ENCODE measurements at places on chromosomes 12 and 14.

DNA sequence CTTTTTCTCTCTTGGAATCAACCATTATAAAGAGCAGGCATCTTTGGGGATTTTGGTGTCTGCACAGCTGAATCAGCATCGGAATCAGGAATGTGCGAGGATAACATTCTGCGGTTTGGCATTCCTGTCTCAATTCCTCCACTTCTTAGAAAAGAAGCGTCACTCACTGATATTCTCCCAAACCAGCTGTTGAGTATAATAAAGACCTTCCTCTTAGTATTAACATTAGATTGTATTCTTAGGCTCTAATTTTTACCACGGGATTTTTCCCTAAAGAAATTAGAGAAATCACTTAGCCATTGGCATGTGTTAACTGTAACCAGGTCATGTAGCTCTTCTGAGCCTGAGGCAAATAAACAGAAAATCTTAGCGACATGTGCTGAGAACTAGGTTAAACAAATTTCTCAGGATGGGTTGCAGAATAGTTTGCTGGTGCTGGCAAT lies 128.7 kb downstream of the TMX1 start:
- no peak for DNase-seq

- DNase-seq, result no peak
Observed at GRCh38 chr14:89603938-89604480, 187.0 kb upstream of the FOXN3 start.

DNA sequence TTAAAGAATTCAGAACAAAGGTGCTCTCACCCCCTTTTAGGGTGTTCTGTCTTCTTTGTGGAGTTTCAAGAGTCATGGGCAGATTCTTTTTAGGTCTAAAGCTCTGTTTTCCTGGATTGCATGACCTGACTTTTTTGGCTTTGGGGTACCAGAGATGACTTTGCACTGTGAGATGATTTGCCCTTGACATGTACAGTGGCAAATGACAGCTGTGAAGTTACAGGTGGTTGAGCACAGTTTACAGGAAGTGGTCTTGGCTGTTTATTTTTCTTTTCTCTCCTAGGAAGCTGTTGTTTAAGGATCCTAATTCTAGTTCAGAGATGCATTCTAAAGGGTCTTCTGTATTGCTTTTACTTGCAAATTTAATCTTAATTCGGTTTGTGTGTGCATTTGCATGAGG lies 83.8 kb upstream of the METAP2 start:
- DNase-seq, result no peak

DNA sequence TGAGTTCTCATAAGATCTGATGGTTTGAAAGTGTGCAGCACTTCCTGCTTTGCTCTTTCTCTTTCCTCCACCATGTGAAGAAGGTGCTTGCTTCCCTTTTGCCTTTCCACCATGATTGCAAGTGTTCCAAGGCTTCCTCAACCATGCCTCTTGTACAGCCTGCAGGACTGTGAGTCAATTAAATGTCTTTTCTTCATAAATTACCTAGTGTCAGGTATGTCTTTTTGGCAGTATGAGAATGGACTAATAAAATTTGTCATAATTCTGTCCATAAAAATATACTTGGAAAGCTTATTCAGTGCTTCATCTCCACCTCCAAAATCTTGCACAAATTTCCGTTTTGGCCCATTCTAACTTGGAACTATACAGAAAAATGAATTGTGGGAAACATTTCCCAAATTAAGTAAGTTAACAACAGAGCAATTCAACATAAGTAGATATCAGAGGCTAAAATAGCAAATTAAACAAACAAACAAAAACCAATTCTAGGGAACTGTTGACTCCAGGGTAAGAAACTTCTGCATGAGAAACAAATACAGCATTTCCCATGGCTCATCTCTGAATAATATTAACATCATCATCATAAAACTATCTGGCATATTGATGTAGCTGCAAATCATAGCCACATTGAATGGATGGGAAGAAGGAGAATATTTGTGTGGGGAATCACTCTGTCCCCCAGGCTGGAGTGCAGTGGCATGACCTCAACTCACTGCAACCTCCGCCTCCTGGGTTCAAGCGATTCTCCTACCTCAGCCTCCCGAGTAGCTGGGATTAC lies 459.5 kb upstream of the FAR2 start:
- DNase-seq, result no peak

- peak; percentile 7 for DNase-seq
Observed at GRCh38 chr12:12685305-12685704, 10.7 kb downstream of the GPR19 start.

- DNase-seq, result no peak
Observed at GRCh38 chr14:36738269-36738668, 76.6 kb downstream of the PAX9 start.

- DNase-seq, result no peak
Observed at GRCh38 chr12:121718653-121719239, 6.2 kb downstream of the TMEM120B start.

GRCh38 chr12:121184984-121185889 lies 24.7 kb upstream of the P2RX4 start:
- DNase-seq, result no peak

DNA sequence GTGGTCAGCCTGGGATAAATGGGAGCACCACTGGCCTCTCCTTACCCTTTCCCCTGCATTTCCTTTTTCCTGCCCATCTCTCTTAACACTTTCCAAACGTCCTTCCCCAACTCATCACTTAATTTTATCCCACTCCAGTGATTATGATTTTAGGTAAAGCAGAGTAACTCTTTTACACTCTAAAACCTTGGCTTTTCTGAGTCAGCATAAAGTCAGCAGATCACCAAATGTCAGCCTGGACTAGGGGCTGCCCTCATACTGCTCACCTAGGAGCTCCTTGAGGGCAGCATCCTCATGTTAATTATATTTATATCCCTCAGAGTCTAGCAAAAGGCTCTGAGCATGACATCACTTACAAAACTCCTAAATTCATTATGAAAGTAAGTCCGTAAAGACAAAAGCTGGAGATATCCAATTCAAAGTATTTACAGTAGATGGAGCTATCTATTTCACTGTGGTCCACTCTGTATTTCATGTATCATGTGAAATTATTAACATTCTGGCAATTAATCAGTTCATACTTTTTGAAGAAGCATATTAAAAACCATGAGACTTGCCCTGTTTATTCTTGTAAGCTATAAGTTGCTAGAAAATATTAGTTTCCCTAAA lies 17.0 kb upstream of the DICER1 start:
- no peak for DNase-seq

DNA sequence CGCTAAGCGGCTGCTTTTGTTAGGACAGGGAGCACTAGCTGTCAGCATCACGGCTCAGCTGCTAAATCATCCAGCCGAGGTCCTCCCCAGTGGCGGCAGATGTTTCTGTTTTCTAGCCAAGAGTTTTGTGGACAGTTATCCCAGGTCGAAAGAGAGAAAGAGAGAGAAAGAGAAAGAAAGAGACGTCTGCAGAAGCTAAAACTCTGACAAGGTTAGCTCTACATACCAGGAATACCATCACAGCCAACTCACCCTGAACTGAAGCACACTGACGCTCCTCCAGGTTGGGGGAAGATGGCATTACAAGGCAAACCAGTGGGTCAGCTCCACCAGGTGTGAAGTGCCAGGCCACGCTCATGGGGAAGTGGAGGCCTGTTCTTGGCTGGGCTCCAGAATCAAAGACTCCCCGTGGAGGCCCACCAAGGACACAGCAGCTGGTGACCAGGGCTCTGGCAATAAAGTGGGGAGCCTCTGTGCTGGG lies 64.9 kb upstream of the DICER1 start:
- no peak for DNase-seq

DNA sequence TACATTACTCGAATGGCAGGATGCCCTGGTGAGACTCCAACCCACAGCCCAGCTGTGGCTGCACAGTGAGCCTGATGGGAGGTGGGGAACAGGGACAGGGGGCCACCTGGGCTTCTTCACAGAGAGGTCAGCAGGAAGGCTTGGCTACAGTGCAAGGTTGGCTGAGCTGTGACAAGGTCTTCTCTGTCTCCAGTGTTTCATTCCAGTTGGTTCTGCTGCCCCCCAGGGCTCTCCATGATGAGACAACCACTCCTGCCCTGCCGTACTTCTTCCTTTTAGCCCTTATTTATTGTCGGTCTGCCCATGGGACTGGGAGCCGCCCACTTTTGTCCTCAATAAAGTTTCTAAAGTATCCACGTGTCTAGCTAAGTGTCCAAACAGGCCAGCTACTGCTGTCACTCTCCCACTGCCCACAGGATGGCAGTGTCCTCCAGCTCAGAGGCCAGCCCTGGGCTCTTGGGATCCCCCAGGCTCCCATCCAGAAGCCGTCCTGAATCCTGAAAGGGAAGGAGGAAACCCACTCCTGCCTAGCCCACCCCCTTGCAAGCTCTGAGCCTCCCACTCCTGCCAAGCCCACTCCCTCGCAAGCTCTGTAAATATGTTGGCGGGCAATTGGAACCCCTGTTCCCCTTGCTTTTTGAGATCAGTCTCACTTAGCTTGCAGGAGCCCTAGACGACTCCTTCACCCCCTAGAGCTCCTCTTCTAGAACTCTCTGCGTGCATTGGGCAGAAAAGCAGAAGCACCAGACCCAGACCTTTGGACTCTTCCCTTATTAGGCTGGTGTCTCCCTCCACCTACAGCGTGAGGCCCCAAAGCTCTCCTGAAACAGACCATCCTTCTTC lies 5.4 kb downstream of the C1QL4 start:
- peak; percentile 8 for DNase-seq

GRCh38 chr14:81340201-81340600 lies 59.9 kb downstream of the STON2 start:
- DNase-seq, result no peak

Measured in NCI-H446 treated with DMSO at 0.1 percent for 48 hours (cell line).